ENCODE measurements at places on chromosomes 4 and X.

DNA sequence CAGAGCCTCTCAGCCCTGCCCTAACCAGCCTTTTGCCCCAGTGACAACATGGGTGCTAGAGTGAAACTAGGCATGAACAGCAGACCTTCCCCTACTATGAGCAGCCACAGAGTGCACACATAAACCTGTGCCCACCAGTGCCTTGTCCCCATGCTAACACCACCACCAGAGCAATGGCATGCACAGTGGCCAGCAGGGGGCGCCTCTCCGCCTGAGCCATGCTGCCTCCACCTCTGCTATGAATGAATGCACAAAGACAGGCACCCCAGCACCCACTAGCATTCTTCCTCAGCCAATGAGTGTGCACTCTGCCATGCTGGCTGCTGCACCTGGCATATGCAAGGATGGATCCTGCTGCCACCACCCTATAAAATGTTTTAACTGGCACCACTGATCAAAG, 286.9 kb upstream of the FGF16 start:
- DNase-seq: no peak

- peak; percentile 3 for DNase-seq
These were observed 2.0 kb downstream of the GAK start for GRCh38 chr4:930028-930551.

DNA sequence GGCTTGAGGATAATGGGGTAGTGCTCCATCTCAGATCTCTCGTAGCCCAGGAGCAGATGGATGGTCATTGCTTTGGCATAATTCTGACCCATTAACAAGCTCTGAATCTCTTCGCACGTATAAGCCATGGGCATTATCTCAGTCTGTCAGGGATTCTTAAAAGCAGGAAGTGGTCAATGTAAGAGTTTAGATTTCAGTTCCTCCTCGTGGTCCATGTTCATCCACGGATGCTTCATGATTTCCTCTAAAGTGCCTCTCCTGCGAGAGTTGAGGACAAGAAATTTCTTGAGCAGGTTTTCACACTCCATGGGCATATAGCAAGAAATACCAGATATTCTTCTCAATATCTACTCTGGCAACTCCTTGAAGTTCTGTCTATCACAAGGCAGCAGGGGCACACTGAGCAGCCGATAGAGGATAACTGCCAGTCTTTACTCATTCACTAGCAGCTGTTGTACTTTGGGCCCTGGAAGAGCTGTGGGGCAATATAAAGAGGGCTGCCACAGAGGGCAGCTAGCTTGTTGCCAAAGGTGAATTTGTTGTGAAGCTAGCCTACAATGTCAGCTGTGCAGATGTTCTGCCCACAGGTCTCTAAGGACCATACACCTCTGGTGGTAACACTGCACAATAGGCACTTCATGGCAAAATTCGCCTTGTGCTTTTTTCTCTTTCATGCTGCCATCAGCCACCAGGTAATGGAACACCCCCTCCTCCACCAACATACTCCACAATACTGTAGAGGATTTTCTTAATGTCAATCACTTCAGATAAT, 52.0 kb upstream of the WDR17 start:
- DNase-seq: no peak

GRCh38 chrX:29787656-29788055, 427.7 kb upstream of the MAGEB2 start:
- DNase-seq: no peak

- peak; percentile 13 for DNase-seq
These were observed 5.6 kb upstream of the SMIM31 start for GRCh38 chr4:164748375-164748774.

- DNase-seq: no peak
These were observed 13.3 kb downstream of the MPP1 start for GRCh38 chrX:154791939-154792338.

- DNase-seq: no peak
These were observed 47.1 kb downstream of the NDST3 start for GRCh38 chr4:118081434-118081833.

GRCh38 chrX:54248309-54248708, 65.3 kb upstream of the FAM120C start:
- DNase-seq: no peak

GRCh38 chr4:26220696-26221095, 100.1 kb upstream of the RBPJ start:
- no peak for DNase-seq

GRCh38 chr4:164212714-164213113, 541.2 kb upstream of the SMIM31 start:
- DNase-seq: no peak

DNA sequence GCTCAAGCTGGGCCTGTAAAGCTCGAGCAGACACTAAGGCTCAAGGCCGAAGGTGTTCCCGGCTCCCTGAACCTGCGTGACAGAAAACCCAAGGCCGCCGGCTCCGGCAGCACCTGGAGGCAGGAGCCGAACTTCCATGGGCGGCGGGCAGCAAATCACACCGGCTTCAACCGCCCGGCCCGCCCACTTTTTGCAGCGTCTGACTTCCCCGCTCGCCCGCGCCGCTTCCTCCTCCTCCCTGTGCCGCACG, 940 bp upstream of the NSD2 start:
- DNase-seq: peak; percentile 86

- DNase-seq: peak; percentile 69
These were observed at the start of gene TBC1D1 for GRCh38 chr4:37890801-37891259. TBC1D1 (plus strand) TSS chr4:37891084; CDS start chr4:37902096, 11,012 bp downstream.

GRCh38 chr4:83561381-83561780, 25.5 kb downstream of the GPAT3 start:
- no peak for DNase-seq

DNA sequence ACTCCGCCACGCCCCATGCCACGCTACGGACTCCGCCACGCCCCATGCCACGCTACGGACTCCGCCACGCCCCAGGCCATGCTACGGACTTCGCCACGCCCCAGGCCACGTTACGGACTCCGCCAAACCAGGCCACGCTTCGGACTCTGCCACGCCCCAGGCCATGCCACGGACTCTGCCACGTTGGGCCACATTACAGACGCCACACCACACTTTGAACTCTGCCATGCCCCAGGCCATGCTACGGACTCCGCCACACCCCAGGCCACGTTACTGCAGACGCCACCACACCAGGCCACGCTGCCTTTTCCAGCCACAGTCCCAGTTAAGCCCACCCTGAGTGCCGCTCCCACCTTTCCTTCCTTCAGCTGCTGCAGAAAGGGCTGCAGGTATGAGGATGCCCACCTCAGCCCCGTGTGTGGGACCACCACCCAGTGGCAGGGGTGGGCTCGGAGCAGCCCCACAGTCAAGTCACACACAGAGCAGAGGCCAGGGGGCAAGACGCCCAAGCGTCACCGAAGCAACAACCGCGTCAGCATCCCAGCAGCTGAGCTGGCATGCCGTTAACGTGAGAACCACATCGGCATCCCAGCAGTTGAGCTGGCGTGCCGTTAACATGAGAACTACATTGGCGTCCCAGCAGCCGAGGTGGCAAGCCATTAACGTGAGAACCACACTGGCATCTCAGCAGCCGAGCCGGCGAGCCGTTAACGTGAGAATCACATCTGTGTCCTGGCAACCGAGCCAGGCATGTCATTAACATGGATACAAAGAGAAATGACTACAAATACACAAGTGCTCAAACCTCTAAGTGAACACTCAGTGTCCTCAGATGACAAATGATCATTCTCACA, 26.4 kb downstream of the GAK start:
- no peak for DNase-seq

DNA sequence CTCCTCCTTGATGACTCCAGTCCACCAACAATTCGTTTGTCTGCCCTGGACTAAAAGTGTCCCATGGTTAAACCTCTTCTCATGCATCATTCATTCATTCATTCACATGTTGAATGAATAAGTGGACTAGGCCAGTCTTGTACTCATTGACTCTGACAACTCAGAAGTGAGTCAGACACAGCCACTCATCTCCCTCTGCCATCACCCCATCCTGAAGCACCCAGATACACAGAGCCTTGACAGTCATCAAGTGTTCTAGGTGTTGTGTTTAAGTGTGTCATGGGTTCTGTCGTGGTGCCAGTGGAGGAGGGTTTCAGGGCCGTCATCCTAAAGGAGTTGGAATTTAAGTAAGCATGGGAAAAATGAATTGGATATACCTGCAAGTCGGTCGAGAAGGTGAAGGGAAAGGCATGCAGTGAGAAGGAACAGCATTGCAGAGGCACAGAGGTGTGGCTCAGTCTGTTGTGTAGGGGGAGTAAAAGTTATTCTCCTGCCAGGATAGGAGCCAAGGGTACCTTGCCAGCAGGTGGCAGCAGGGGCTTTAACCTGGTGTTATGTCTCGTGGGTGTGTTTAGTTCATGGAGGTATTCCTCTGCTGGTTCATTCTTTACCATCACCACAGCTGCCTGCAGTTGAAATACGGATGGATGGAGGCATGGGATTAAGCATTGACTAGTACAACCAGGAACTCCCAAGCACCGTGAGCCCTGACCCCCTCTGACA, 18.3 kb downstream of the MAGED2 start:
- no peak for DNase-seq

DNA sequence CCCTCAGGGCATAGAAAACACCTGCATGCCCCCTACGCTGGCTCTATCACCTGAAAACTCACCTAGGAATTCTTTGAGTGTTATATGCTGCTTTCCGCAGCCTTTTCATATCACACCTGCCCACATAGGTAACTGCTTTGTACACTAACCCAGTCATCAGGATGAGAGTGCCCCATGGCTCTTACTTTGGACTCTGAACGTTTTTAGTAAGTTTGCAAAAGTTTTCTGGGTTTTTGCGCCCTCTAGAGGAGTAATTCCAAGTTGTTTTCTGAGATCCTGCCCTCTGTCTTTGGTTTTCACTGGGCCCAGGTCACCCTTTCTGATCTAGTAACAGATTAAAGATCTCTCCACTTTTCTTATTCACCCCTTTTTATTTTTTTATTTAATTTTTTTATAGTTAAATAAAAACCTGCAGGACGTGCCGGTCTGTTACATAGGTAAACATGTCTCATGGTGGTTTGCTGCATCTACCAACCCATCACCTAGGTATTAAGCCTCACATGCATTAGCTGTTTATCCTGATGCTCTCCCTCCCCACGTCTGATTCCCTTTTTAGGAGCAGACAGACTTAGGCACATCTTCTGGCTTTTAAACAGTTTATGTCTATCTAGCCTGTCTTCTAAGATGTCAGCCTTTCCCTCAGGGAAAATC, 139.2 kb downstream of the NWD2 start:
- peak; percentile 9 for DNase-seq

GRCh38 chr4:42816880-42817400, 75.6 kb upstream of the GRXCR1 start:
- DNase-seq: no peak

GRCh38 chr4:154490583-154491340, 837 bp downstream of the DCHS2 start:
- DNase-seq: peak; percentile 41

DNA sequence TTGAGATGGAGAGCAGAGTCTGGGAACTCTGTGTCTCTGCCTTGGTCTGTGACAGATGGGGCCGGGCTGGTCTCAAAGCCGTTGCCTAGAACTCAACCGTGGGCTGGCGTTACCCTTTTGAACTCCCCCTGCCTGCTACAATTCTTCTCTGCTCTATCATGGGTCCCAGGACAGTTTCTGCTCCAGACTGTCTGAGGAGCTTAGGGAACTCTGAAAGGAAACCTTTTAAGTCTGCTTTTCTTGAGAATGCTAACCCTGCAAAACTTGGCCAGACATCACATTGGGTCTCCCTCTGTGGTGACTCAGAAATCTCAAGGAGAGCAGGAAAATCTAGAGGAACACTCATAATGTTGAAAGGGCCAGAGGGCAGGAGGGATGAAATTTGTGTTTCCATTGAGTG, 240.6 kb downstream of the CBR4 start:
- DNase-seq: no peak

DNA sequence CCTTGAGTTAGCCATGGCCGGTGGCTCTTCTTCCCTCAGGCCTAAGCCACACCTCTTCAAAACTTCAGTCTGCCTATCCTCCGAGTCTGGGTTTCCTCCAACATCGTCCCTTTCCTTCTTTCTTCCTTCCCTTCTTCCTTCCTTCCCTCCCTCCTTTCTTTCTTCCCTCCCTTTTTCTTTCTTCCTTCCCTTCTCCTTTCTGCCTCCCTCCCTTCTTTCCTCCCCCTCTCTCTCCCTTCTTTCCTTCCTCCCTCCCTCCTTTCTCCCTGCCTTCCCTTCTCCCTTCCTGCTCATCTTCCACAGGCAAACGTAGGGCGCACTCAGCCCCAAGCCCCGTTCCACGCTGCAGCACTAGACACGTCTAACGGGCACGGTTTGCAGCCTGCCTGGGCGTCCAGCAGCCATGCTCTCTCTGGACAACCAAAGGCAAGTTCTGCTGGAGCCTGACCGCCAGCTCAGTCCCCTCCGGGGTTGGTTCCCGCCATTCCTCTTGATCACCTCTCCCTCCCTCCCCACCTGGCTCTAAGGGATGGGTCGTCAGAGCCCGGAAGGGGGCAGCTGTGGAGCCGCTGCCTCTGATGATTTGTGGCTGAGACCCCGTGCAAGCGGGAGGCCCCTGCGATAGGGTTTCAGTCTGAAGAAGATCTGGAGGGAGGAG, 34.1 kb upstream of the CLDN24 start:
- no peak for DNase-seq

- no peak for DNase-seq
These were observed 208.0 kb downstream of the RELL1 start for GRCh38 chr4:37478151-37478550.

- DNase-seq: no peak
These were observed 155.5 kb downstream of the PDGFRA start for GRCh38 chr4:54384563-54384962.

- peak; percentile 6 for DNase-seq
These were observed 54.4 kb upstream of the LCORL start for GRCh38 chr4:18075823-18076433.

- DNase-seq: no peak
These were observed 31.9 kb upstream of the FAM9C start for GRCh38 chrX:13076176-13076961.

GRCh38 chr4:154634058-154634457, 21.6 kb upstream of the FGG start:
- no peak for DNase-seq

GRCh38 chr4:140049849-140050637, 103.9 kb downstream of the MAML3 start:
- DNase-seq: peak; percentile 61

DNA sequence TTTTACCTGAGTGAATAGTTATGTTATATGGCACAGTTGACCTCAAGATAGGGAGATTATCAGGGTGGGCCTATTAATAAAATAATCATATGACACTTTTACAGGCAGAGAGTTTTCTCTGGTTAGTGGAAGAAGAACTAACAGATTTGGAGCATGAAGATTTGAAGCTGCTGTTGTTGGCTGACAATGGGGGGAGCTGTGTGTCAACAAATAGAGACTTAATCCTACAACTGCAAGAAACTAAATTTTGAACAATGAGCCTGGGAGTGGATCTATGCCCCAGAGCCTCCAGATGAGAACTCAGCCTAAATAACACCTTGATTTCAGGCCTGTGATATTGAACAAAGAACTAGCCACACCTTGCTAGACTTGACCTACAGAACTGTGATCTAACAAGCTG, 7.2 kb upstream of the CCSER1 start:
- DNase-seq: no peak

- DNase-seq: no peak
These were observed 19.0 kb downstream of the CXCL8 start for GRCh38 chr4:73759357-73759756.
